ENCODE measurements at places on chromosomes 7 and 10. TPM values are rescaled to one million over a fixed set of nuclear protein-coding genes. Genes with fewer than 3 reads are reported as not detected.

GRCh38 chr10:12391206-12391605 lies 41.9 kb downstream of the CAMK1D start:
- H3K4me1 ChIP-seq, result peaks cover 6% of the 10 kb centered on the region
- no peak overlapping the region for H3K27ac ChIP-seq
- H3K27me3 ChIP-seq, result peaks cover 15% of the 10 kb centered on the region
- peaks cover 2% of the 10 kb centered on the region for H3K36me3 ChIP-seq

DNA sequence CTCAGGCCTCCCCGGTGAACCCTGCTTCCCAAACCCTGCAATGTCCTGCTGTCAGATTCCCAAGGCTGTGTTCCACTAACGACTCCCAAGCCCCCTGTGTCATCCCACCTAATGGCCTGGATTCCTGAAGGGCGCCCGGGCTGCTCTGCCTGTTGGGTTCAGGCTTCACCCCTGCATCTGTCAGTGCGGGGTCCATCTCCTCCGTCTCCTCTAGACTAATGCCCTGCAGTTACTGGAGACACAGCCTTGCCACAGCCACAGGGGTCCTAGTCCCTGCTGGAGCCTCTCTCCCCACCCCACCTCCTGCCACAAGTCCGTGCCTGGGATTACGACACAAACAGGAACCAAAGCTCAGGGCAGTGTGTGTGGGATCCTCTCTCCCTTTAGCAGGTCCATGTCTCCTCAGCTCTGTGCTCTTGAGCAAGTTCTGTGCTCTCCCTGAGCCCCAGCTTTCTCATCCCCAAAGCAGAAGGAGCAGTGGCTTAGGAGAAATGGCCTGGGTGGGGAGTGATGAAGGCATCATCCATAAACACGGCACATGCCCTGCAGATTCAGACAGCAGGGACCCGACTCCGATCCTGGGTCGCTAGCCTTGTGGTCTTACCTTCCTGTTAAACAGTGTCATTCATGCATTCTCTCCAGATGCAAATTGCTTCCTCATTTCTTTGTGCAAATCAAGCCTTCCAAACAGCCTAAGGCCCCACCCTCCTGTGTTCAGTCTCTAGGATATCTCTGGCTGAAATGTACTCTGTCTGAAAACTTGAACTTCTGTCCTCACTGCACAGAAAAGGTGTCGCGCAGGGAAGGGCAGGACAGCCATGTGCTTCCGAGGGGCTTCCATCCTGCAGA lies 8.2 kb upstream of the RBP3 start:
- peaks cover 28% of the 10 kb centered on the region for H3K27me3 ChIP-seq
- peaks cover 13% of the 10 kb centered on the region for H3K4me1 ChIP-seq
- no peaks in the 10 kb centered on the region for H3K36me3 ChIP-seq
- H3K27ac ChIP-seq, result no peak overlapping the region

The PRRT4 gene
- not detected for total RNA-seq

DNA sequence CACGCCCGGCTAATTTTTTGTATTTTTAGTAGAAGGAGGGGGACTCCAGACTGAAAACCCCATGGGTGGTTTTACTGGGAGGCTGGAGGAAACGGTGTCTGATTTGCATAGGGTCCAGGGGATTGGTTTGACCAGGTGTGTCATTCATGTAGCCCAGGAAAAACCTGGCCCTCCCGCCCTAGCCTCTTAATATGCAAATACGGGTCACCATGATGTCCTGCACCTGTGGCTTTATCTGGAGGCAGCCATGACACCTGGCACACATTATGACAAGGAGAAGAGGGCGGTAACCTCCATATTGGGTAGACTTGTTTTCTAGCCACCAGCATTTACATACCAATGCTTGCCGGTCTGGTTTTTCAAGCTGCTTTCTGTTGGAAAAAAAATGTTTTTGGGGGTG lies 68.0 kb downstream of the TRIL start:
- no peaks in the 10 kb centered on the region for H3K36me3 ChIP-seq
- H3K4me1 ChIP-seq, result no peaks in the 10 kb centered on the region
- H3K27ac ChIP-seq, result no peak overlapping the region
- DNase-seq, result no peak
- no peaks in the 10 kb centered on the region for H3K27me3 ChIP-seq

DNA sequence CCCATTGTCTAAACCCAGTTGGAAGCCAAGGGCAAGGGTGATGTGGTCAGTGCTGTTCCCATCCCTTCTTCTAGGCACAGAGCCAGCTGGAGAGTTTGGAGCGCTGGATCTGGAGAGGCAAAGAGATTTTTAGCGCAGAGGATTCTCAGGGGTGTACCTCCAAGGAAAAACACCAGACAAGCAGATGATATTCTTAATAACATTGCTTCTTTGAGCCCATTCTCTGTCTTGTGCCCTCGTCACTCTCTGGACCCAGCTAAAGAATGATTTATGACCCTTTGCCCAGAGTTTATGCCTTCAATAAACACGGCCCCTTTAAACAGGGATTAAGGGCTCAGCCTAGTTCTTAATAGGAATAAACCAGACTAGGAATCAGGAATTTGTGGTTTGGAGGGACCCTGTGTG lies 4.7 kb upstream of the HIP1 start:
- DNase-seq, result no peak
- peaks cover 14% of the 10 kb centered on the region for H3K4me1 ChIP-seq
- H3K27me3 ChIP-seq, result peaks cover 4% of the 10 kb centered on the region
- H3K27ac ChIP-seq, result no peak overlapping the region
- H3K4me3 ChIP-seq, result no peak overlapping the region

DNA sequence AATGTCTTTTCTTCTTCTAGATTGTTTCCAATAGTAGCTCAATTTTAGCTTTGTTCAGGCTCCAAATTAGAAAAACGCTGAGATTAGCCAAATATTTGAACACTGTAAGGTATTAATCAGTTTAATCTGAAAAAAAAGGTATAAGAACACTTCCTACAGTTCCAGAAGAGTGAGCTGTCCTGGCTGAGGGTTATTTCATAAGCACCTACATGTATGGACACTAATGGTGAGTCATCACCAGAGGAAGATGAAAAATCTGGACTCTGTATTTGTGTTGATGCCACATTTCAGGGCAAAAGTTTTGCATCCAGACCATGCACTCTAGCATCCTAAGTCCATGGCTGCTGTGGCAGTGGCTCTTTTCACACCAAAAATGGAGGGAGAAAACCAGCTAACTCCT lies 189.5 kb downstream of the ANKRD30A start:
- H3K4me3 ChIP-seq, result no peak overlapping the region
- H3K36me3 ChIP-seq, result no peaks in the 10 kb centered on the region
- H3K27ac ChIP-seq, result no peak overlapping the region

The GRID1 gene
- total RNA-seq, result not detected

GRCh38 chr7:41451826-41452225 lies 251.1 kb downstream of the INHBA start:
- H3K27me3 ChIP-seq, result no peaks in the 10 kb centered on the region
- no peaks in the 10 kb centered on the region for H3K36me3 ChIP-seq
- peak; percentile 23 for DNase-seq
- H3K4me3 ChIP-seq, result no peak overlapping the region

The AKR1B15 gene
- total RNA-seq, result not detected

The RARRES2 gene
- total RNA-seq, result not detected
